BJ (cell line): ENCODE measurements at places on chromosomes 5 and 9.

- no peak for DNase-seq
These were observed 12.2 kb downstream of the DNLZ start for GRCh38 chr9:136351252-136351800.

DNA sequence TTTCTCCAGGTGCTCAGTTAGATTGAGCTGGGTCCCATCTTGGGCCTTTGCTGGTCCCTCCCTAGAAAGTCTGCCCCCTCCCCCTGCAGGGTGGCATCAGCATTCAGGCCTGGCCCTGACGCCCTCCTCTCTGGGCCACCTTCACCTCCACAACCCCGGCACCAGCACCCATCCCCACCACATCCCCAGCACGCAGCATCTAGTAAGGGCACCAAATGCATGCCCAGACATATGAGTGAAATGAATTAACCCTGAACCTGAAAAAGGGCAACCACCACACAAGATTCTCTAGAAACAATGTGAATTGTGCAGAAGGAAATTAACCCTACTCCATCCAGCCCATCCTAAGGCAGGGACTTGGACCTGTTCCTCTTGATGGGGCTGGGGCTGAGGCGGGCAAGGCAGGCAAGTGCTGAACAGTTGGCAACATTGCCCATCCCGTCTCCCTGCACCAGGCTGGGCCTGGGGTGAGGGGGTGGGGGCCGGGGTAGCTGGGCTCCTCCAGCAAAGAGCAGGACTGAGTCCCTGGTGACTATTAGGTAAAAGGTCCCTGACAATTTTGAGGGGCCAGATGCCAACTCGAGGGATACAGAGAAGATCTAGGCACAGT, 125.9 kb downstream of the KCNIP1 start:
- no peak for DNase-seq

DNA sequence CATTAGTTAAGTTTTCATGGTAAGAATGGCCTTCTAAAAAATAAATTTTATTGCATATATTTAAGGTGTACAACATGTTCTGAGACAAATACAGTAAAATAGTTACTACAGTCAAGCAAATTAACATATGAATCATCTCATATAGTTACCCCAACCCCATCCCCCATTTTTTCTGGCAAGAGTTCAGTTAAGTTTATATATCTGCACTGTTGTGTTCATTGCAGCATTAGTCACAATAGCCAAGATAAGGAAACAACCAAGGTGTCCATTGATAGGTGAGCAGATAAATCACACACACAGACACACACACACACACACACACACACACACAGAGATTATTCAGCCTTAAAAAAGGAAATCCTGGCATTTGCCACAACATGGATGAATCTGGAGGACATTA, 37.2 kb upstream of the OTULIN start:
- DNase-seq, result no peak

DNA sequence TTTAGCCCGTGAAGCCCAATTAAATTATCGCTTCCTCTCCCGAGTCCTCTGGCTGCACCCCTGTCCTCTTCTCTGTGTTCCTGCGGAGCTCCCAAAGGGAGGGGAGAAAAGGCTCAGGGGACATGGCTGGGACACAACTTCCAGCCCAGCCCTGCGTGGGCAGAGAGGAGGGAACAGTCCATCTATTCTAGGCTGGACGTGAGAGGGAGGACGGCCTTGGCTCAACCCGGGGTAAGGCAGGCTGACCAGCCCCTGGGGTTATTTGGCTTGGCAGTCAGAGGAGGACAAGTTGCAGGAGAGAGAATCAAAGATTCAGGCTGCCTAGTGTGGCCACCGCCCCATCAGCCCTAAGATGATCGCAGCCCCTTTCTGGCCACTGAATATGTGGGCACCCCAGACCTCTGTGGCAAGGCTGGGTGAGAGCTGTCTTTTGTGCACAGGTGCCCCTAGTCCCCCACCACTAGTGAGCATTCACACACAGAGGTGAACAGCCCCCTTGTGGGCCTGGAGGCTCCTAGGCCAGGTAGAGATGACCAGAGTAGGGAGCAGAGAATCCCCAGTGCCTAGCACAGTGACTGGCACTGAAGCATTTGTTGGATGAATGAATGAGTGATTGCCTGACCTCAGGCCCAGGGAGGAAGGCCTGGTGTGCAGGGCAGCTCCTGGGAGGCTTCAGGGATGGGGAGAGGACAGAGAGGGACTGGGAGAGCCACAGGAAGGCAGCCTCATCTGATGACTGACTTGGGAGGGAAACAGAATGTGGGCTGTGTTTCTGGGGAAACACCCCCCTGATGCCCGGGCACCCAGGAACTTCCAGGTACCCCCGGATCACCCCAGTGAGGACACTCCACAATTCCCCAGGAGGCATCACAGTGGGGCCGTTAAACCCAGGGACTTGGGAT, 133.9 kb downstream of the C9orf50 start:
- peak; percentile 72 for DNase-seq

DNA sequence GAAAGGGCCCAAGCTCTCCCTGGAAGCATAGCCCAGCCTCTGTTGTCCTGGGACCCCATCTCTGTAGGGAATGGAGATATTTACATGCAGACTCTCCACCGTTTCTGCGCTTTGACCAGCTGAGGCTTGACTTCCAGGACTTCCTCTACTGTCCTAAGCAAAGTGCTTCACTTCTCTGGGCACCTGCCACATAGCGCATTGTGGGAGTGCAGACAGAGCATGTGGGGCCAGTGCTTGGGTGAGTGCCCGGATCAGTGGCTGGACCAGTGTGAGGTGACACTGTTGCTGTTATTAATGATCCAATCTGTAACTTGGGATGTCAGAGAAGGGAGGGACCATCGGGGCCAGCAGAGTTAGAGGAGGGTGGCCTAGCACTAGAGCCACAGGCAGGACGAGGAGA, 10.5 kb downstream of the CXCL14 start:
- no peak for DNase-seq

- DNase-seq, result no peak
These were observed 4.0 kb downstream of the PCDHGC3 start for GRCh38 chr5:141479776-141480175.

DNA sequence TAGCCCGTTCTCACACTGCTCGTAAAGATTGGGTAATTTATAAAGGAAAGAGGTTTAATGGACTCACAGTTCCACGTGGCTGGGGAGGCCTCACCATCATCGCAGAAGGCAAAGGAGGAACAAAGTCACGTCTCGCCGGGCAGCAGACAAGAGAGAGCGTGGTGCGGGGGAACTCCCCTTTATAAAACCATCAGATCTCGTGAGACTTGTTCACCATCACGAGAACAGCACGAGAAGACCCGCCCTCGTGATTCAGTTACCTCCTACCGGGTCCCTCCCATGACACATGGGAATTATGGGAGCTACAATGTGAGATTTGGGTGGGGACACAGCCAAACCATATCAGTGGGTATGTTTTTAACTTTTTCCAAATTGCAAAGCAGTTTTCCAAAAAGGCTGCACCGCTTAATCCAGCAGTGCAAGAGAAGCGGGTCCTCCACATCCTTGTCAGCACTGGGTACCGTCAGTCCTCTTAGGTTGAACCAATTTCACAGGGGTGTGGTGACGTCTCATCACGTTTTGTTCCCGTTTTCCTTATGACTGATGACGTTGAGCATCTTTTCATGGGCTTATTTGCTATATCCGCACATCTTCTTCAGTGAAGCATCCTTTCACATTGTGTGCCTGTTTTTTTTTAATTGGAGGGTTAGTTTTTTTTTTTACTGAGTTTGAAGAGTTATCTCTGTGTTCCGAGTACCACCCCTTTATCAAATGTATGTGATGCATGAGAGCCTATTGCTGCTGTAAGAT, 8.0 kb upstream of the FCN2 start:
- DNase-seq, result no peak

- no peak for DNase-seq
These were observed 294.8 kb downstream of the ATPSCKMT start for GRCh38 chr5:9954869-9955268.

DNA sequence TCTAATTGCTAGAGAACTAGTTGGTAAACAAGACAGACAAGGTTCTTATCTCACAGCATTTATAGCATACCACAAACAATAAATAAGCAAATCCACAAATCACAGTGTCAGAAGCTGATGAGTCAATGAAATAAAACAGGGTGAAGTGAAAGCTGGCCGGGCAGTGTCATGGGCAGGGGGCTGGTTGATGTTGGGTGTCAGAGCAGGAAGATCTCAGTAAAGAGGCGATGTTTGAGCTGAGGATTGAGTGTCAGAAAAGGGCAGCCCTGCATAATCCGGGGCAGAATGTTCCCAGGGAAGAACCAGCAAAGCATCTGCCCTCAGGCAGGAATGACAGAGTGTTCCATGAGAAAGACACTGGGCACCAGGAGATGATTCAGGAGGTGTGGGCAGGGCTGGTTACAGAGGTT, 183.4 kb downstream of the GOLPH3 start:
- DNase-seq, result peak; percentile 17

GRCh38 chr9:89445801-89446251, 52.1 kb downstream of the SEMA4D start:
- no peak for DNase-seq

- no peak for DNase-seq
These were observed 685.3 kb upstream of the EDIL3 start for GRCh38 chr5:85069659-85070640.

DNA sequence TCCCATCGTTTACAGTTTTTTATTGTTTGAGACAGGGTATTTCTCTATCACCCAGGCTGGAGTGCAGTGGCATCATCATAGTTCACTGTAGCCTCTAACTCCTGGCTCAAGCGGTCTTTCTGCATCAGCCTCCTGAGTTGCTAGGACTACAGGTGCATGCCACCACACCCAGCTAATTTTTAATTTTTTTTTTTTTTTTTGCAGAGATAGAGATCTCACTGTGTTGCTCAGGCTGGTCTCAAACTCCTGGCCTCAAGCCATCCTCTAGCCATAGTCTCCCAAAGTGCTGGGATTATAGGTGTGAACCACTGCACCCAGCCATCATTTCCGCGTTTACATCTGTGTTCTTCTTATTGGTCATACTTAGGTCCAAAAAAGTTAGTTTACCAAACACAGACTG, 53.6 kb downstream of the FSD1L start:
- no peak for DNase-seq

GRCh38 chr5:136034984-136035383, 6.2 kb downstream of the TGFBI start:
- no peak for DNase-seq

GRCh38 chr5:148267962-148268361, 632 bp upstream of the SPINK13 start:
- no peak for DNase-seq

DNA sequence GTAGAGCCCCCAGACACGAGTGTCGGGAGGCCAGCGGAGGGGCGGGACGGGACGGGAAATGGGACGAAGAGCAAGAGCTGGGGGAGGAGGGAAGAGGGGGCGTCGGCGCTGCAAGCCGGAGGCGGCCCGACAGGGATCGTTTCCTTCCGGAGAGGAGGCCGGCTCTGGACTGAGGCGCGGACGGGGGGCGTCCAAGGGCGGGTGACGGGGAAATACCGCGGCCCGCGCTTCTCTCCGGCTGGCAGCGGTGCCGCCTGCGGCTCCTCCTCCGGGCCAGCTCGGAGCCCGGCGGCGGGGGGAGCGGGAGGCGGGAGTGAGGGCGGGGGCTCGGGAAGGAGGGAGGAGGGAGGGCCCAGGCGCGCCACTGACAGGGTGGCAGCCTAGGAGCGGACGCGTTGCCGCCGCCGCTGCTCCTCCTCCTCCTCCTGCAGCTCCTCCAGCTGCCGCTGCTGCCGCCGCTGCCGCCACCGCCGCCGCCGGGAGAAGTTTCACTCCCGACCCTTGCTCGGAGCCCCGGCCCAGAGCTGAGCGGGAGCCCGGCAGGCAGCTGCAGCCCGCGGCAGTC, at the start of gene CHSY3:
CHSY3 (plus strand) TSS at position 364 of the 565 bp plus-strand sequence.
- no peak for DNase-seq

DNA sequence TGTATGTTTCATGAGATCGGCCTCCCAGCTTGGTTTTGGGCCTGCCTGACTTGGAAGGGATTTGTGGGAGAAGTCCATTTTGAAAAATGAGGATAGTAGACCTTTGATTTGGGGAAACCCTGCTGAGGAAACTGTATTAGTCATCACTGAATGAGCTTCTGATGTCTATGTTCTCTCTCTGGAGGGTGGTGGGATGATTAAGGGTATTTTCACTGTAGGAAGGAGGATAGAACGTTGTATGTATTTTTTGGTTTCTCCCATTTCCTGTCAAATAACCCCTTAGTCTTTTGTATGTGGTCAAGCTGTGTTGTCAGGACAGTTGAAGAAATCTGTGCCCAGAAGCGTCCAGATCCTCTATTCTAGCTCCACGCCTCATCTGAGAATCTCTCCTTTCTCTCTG, 151.9 kb downstream of the INSYN2B start:
- no peak for DNase-seq

DNA sequence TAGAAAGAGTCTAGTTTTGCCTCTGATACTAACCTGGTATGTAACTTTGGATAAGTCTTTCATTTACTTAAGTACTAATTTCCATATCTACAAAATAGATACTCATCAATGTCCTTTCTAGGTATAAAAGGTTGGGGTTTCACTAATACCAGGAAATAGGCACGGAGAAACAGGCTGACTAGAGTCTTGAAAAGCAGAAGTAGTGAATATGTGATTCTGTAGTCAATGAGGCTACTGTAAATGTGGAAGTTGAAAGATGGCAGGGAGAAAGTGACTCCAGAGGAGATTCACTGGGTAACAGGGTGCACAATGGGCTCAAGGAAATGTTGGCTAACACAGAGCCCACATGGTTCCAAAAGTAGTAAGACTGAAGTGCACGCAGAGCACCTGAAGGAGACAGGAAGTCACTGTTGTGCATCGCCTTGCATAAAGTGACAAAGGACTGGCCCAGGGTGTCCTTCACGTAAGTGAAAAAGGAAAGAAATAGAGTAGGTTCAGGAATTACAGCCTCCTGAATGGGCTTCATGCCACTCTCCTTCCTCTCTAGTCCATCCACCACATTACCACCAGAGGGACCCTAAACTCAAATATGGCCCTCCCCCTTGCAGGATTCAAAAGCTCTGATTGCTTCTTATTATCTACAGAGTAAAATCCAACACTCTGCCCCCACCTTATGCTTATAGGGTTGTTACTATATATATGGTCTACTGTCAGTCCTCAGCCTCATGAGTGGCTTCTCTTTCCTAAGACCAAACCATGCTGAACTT, 288.0 kb upstream of the SMARCA2 start:
- no peak for DNase-seq

GRCh38 chr9:37464426-37465248, 613 bp downstream of the ZBTB5 start:
- peak; percentile 11 for DNase-seq

DNA sequence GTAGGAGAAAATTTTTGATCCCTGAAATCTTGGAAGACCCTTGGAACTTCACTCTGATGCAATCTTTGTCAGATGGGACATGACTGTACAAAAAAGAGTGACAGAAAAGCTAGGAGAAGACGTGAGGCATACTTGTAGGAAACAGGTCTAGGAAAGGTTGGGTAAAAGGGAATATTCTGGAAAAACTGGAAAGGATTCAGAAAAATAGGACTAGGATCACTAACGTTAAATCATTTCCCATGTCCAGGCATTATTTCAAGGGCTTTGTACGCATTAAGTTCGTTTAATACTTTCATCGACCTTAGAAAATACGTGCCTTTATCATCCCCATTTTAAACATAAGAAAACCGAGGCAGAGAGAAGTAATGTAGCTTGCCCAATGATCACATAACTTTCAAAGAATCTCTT, 2.9 kb downstream of the ALDH1A1 start:
- DNase-seq, result no peak
